ENCODE measurements at places on chromosomes 13 and 19. TPM values are rescaled to one million over a fixed set of nuclear protein-coding genes. Genes with fewer than 3 reads are reported as not detected.

The NALCN gene
- 0.81 TPM for total RNA-seq

The FGF14 gene
- total RNA-seq: 1.4 TPM

The TNFSF9 gene
- 10.2 TPM for total RNA-seq

The RAB20 gene
- total RNA-seq: 36.2 TPM

All from left lung (tissue), 14 donors.